ENCODE measurements at places on chromosomes 2 and 18.
A peak's percentile ranks its signal among the peaks of the same experiment; 100 is the strongest.

GRCh38 chr2:84906108-84906899, 848 bp downstream of the TMSB10 start:
- no peak for DNase-seq

- no peak for DNase-seq
Observed at GRCh38 chr2:60303680-60304079, 249.8 kb downstream of the BCL11A start.

DNA sequence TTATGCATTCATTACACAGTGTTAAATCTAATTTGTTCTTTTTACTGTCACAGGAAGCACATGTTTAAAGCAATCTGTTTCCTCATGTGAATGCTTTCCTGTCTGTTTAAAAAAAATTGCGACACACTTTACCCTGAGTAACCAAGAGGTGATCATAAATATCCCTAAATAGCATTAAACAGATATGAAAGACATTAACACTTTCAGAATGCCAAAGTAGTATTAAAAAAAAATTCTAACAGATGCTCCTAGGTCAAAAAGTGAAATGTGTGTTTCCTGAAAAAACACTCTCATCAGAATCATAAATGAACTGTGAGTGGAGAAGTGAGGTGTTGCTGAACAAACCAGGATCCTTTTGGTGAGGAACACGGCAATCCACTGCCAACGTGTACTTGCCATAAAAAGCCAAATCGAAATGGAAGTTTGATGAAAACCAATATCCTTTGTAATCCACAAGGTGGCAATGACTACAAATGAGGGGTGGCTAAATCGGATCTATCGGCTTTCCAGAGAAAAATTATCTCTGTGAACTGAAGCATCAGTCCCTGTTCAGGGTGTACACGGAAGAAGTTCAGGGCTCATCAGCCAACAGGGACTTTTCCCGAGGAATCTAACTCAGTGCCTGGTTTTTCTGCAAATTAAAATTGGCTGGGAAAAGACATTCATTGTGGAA, 248.9 kb downstream of the TCF4 start:
- no peak for DNase-seq

DNA sequence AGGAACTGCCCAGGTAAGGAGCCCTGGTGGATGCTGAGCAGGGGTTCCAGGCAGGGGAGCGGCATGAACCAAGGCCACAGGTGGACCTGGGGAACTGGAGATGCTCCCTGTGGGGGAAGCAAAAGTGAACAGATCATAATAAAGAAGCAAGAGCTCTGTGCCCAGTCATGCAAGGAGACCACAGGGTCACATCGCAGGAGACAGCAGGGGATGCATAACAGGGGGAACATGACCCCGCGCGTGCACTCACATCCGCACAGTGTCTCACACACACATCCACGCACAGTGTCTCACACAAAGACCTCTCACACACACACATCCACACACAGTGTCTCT, 473.3 kb upstream of the HS6ST1 start:
- no peak for DNase-seq

DNA sequence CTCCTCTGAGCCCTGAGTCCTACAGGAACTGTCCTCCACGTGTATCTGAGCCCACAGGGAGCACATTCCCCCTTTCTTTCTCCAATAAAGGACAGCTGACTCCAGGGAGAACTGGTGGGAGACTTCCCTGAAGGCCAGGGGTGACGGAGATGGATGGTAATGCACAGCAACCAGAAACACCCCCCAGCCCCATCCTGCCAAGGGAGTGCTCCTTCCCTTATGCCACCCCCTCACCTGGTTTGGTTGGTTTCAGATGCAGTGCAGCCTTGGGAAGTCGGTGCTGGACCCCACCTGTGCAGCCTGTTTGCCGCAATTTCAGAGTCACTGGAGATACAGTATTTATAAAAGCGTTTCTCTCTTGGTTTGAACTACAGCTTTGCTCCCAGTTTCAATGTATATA, 24.0 kb downstream of the GPR55 start:
- DNase-seq: no peak

DNA sequence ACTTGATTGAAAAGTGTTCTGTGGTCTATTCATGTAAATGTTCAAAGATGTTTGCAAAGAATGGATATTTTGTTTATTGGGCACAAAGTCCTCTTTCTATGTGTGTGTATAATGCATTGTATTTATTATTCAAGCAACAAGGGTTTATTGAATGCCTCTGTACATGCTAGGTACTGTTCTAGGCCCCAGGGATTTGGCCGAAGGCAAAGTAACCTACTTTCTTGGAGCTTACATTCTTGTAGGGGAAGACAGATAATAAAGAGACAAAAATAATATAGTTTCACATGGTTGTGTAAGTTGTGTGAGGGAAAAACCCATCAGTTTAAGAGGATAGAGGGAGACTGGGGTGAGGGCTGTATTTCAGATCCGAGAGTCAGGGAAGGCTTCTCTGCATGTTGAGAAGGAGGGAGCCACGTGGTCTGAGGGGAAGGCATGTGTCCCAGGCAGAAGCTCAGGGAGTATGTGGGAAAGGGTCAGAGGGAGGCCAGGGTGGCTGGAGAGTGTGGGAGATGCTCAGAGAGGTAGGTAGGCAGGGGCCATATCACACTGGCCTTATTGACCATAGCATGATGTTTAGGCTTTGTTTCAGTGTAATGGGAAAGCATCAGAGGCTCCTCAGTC, 40.4 kb upstream of the GPR155 start:
- DNase-seq: no peak

DNA sequence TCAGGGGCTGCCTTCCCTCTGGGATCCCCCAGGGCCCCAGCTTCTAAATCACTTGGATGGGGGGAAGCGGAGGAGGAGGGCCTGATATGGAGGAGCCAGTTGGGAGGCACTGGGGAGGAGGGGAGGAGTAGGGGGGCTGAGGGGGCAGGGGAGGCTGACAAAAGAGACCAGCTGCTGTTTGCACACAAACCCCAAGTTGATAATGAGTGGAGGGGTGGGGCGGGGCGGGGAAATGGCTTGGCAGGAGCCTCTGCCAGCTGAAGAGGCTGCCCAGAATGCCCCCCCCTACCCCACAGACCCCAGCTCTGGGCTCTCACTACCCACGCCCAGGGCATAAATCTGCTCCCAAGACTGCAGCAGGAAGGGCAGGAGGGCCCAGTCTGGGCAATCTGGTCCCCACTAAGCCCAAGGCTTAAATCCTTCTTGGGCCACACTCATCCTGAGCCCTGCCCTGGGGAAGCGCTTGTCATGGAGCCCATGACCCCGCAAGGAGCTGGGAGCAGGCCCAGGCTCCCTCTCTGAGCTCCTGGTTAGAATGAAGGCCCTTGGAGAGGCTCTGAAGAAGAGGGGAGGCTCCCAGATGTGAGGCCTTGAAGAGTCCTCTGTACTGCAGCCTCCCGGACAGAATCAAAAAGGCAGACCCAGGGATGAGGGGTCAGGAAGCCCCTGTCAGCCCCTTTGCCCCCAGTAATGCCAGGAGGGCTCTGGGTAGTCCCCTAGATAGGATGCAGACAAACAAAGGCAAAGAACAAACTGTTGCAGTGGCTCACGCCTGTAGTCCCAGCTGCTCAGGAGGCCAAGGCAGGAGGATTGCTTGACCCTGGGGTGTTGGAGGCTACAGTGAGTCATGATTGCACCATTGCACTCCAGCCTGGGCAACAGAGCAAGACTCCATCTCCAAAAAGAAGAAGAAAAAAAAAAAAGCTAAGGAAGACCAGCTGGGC, 24.8 kb upstream of the PTMA start:
- peak; percentile 75 for DNase-seq

DNA sequence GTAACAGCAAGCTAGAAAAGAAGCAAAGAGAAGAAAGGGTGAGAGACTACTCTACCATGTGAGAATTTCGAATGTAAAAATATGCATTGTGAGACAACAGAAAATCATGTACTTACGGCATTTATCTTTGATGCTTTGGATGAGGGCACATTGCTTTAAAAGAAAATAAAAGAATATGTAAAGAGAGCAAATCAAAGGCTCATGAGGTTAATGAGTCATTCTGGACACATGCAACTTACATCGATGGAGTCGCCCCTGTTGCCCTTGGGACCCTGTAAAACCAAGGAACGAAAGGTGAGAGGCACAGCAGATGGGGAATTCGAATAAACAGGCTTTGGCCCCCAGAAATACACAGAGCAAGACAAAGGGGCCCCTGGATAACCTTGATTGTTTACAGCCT, 69.0 kb downstream of the COL6A3 start:
- no peak for DNase-seq

- DNase-seq: no peak
Observed at GRCh38 chr2:108907822-108908712, 81.0 kb downstream of the EDAR start.

- DNase-seq: no peak
Observed at GRCh38 chr2:10004401-10004800, 38.9 kb upstream of the KLF11 start.

- no peak for DNase-seq
Observed at GRCh38 chr2:70090706-70091334, 3.5 kb downstream of the PCBP1 start.

- DNase-seq: no peak
Observed at GRCh38 chr2:70280242-70280798, 13.2 kb downstream of the SNRPG start.

GRCh38 chr2:120243211-120243610, 9.4 kb upstream of the RALB start:
- no peak for DNase-seq

DNA sequence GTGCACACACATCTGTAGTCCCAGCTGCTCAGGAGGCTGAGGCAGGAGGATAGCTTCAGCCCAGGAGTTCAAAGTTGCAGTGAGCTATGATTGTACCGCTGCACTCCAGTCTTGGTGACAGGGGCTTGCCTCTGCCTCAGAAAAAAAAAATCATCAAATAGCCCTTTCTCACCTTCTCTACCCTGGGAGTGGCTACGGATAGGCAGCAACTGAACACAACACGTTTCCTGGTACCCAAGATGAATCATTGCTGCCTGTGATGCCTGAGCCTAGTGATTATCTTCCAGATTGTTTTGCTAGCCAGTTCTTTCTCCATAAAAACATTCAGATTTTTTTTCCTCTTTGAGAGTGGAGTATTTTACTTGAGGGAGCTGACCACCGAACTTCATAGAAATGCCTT, 13.5 kb downstream of the INPP4A start:
- no peak for DNase-seq

- no peak for DNase-seq
Observed at GRCh38 chr2:173970516-173970924, 5.3 kb upstream of the SP3 start.

DNA sequence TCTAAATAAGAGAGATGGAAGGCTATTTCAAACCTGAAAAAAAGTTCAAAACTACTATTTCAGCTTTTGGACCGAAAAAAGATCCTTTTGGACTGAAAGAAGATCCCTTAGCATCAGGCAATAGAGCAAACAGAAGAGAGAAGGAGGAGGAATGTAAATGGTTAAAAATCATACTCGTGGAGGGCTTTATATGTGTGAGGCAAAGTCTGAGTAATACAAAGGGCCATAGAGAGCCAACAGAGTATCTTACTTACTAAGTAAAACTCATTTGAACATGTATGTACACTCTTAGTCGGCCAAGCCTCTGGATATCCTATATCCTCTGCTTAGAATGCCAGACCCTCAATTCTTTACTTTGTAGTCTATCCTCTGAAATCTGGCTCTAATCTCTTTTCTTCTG, 55.7 kb downstream of the ITSN2 start:
- no peak for DNase-seq

DNA sequence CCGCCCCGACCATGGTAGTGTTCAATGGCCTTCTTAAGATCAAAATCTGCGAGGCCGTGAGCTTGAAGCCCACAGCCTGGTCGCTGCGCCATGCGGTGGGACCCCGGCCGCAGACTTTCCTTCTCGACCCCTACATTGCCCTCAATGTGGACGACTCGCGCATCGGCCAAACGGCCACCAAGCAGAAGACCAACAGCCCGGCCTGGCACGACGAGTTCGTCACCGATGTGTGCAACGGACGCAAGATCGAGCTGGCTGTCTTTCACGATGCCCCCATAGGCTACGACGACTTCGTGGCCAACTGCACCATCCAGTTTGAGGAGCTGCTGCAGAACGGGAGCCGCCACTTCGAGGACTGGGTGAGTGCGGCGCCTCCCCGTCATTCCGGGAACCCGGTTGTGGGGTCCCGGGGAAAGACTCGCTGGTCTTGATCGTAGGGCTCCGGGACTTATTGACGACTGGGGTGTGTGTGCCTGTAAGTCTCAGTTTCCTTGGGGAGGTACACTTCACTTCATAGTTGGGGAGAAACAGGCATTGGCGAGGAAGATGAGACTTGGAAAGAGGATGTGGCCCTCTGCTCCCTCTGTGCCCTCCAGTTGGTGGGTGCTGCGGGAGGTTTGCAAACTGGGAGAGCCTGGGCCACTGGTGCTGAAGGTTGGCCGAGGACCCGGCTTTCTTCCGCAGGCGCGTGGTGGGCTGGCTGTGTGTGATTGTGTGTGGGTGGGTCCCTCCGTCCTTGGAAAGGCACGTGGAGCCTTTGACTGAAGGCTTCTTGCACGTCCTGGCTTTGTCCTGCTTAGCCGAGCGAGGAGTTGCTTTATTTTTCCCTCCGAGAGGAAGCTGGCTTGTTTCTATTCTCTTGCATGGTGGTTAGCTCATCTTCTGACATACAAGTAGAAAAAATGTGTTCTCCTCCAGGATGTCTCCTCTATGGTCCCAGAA, 886 bp downstream of the PRKCE start:
- no peak for DNase-seq

DNA sequence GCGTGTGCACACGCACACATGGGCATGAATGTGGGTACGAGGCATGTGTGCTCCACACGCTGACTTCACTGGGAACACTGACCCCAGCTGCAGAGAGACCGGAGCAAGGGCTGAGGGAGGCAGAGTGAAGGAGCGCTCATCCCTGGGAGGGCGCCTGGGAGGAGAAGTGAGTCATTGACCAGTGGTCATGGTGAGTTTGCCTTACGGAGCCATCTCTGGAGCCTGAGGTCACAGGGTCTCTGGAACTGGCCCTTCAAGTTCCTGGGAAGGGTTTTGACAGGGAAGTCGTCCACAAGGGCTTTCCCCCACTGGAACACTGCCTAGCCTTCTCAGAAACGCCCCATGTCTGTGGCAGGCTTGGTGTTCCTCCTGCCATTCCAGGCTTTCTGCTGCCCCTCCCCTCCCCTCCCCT, 14.3 kb upstream of the TMEM185B start:
- DNase-seq: no peak

DNA sequence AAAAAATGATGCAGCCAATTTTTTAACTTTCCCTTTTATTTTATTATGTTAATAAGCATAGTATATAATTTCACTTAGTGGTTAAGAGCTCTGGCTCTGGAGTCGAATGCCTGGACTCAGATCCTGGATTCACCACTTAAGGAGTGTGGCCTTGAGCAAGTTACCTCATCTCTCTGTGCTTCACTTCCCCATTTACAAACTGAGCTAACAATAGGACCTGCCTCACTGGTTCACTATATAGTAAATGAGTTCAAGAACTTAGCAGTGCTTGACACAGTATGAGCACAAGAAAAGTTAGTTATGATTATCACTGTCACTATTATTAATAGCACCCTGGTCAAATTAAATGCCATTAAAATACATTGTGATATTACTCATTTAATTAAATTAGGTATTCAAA, 30.6 kb downstream of the SCN3A start:
- no peak for DNase-seq

Data from hippocampal formation (tissue), 2 donors.